ENCODE measurements at places on chromosomes 2 and 18.

DNA sequence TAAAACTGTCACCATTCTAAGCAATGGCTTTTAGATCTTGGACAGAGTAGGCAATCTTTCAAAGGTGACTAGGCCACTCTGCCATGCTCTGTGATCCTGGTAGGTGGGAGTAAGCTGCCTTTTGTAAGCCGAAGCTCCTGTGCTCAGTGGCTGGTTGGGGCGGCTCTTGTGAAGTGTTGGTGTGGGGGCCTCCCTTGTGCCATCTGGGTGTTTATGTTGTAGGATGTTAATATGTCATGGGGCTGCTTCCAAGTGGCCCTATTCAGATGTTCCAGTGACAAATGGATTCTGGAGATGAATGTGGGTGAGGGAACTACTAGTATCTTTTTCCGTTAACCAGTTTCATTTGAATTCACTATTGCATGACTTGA, 116.8 kb upstream of the SPRED2 start:
- no peak for DNase-seq

- DNase-seq: no peak
Observed at GRCh38 chr2:25566694-25567093, 106.7 kb downstream of the DTNB start.

- peak; percentile 73 for DNase-seq
Observed at GRCh38 chr18:35497370-35498197, at the start of gene INO80C. INO80C (minus strand) TSS chr18:35497960; CDS start chr18:35497874, 86 bp downstream.

DNA sequence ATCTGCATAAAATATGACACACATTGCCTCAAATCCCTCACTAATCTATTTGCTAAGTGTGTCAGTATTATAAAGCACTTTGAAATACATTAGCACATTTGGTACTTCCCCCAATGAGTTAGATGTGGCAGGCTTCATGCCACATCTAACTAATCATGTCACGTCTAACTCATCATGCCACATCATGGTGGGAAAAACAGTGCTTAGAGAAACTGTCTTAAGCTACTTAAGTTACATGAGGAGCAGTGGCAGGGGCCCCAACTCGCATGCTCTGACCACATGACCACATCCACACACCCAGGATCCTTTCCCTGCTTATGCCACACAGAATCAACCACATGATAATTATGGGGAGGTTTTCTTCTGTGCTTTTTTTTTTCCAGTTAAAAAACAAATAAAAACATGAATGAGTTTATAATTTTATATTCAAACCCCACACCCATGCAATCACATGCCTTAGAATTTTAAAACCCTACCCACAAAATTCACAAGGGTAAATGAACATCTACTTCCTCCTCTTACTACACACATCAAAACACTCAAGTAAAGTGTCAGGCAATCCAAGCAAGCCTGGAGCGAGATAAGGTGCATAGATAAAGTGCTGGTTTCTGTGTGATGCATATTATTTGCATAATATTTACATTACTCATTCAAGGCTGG, 1.6 kb downstream of the ABCA12 start:
- no peak for DNase-seq

DNA sequence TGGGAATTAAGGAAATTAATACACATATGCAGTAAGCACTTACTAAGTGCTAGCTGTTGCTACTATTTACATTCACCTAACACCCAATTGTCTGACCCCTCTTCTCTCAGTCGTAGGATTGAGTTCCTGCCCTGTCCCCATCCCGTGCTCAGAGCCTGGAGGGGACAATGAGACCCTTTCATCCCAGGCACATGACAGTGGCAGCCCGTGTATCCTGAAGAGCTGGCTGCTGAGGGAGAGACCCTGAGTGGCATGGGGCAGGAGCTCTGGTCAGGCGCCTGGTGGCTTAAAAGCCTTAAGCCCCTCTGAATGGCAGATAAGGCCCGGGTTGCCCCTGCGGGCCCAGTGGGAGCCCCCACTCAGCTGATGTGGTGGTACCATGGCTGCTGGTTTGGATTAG, 99.0 kb downstream of the DYSF start:
- no peak for DNase-seq

GRCh38 chr2:60400462-60401246, 152.8 kb downstream of the BCL11A start:
- DNase-seq: no peak

- no peak for DNase-seq
Observed at GRCh38 chr2:239093542-239093941, 245.7 kb downstream of the TWIST2 start.

DNA sequence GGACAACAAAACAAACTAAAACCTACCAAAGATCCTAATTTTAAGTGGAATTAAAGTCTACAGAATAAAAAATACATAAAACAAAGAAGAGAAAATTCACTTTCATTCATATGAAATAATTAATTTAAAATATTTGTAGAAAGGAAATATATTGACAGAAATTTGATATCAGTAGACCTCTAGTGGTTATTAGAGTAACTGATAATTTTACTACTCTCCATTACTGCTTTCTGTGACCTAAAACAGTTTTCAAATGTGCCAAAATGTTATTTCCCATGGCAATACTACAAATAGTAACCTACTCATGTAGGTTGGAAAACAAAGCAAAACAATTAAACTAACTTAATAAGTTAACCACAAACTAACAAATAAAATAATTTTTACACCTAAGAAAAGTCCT, 147.1 kb downstream of the NOL4 start:
- DNase-seq: no peak

GRCh38 chr2:178910005-178910404, 102.8 kb upstream of the TTN start:
- DNase-seq: no peak

GRCh38 chr2:23666980-23667357, 260.0 kb downstream of the ATAD2B start:
- no peak for DNase-seq

- no peak for DNase-seq
Observed at GRCh38 chr2:32900246-32900973, 46.3 kb upstream of the LTBP1 start.

- no peak for DNase-seq
Observed at GRCh38 chr18:69220529-69220928, 180.2 kb upstream of the DOK6 start.

GRCh38 chr2:150388289-150388625, 99.2 kb downstream of the RND3 start:
- no peak for DNase-seq

GRCh38 chr2:102724016-102724490, 37.8 kb upstream of the TMEM182 start:
- DNase-seq: no peak

DNA sequence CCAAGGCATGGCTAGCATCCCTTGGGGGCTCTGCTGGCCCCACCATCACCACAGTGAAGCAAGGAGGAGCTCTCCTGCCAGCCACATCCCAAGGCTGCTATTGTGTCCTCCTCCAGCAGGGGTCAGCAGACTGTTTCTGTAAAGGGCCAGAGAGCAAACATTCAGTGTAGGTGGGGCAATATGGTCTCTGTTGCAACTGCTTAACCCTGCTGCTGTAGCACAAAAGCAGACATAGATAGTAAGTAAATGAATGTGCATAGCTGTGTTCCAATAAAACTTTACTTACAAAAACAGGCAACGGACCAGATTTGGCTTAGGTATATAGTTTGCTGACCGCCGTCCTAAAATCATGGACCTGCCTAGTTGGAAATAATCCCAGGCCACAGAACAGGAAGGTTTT, 36.4 kb upstream of the ZBTB7C start:
- no peak for DNase-seq

DNA sequence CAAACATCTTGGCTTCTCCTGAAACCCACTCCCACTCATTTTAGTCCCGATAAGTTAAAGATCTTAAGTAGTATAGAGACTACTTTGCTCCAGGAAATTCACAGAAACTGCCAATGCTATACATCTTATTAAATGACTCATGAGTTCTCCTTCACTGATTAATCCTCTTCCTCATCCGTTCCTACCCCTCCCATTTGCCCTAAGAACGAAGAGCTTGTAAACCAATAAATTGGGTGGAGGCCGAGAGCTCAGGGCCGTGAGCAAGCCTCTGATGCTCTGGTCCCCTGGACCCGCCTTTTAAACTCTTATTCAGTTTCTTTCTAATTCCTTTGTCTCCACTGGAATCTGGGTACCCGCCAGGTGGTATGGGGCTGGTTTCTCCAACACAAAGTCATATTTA, 68.6 kb downstream of the METTL8 start:
- no peak for DNase-seq

GRCh38 chr2:126952216-126952615, 53.5 kb downstream of the TEX51 start:
- DNase-seq: no peak

- no peak for DNase-seq
Observed at GRCh38 chr2:154187948-154188347, 316.2 kb downstream of the GALNT13 start.

DNA sequence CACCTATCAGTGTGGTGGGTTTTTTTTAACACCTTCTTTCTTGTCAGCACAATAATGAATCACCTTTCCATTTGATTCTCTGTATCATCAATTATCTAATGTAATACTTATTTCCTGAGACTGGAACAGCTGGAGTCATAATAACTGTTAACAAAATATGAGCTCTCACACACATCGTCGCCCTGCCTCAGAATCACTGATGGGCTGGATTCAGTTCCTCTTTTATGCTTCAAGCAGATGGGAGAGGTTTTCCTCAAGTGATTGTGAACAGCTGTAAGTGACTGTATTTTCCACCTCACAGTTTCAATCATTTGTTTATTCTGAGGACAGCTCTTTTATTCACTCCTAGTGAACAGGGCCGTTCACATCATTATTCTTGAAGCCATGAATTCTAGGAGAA, 330.2 kb downstream of the DSC3 start:
- DNase-seq: no peak

DNA sequence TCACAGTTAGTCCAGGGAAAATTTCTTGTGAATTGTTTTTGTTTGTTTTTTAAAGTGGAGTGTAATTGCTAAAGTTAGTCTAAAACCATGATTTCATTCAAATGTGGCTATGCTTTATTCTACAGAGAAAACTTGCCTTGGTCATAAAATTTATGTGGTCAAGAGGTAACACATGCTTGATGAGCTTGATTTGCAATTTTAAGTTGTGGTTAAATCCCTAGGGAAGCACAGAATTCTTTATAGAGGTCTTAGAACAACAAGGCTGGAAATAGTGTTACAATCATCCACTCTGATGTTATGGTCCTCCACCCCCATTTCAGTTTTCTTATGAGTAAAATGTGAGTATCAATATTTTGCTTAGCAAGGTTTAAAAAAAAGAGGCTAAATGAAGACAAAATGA, 359.6 kb downstream of the NRXN1 start:
- DNase-seq: no peak

DNA sequence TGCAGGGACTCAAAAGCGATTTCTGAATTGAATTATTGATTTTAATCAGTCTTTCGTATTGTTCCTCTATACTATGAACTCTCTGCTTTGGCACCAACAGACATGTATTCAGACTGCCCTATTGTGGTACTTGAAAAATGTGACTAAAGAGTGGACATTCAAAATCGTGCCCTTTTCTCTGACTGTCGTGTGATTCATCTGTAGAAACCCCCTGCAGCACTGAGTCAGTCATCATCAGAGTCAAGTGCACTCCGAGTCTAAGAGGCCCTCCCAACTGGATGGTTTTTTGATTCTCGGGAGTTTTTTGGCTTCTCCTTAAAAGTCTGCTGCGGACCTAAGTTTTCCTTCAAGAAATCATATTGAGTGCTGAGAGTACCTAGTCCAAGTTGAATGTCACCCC, 96.4 kb upstream of the FOSL2 start:
- no peak for DNase-seq

- DNase-seq: no peak
Observed at GRCh38 chr2:133773854-133774653, 205.8 kb upstream of the NCKAP5 start.

DNA sequence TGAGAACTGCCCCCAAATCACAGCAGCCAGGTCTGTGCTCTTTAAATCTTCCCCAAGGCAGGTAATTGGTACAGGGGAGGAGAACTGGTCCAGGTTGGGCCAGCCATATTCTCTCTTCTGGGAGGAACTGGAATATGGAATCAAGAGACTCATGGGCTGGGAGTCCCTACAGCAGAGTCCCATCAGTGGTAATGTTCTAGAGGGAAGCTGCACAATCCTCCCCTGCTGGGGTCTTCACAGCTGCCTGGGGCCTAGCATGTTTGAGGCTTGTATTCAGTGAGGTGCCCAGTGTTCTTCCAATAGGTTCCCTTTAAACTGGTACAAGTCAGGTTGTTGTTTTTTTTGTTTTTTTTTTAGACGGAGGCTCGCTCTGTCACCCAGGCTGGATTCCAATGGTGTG, 21.1 kb upstream of the EGR4 start:
- DNase-seq: no peak

GRCh38 chr2:221289846-221290245, 282.3 kb downstream of the EPHA4 start:
- DNase-seq: no peak

DNA sequence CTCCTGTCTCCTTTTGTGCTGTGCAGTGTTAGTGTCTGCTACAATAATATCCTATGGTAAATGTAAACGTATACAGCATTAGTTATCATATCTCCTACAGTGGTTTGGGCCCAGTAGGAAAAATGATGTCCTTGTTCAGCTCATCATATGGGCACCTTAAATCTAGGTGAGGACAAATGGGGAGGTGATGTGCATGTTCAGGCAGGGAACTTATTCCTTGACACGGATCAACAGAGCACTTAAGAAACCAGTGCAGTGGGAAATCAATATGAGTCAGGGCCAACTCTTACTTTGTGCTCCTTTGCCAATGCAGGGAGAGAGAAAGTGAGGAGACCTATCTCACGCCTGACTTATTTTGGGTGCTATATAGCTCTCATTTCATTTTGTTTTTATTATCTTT, 76.4 kb downstream of the KLHL14 start:
- DNase-seq: no peak

GRCh38 chr2:223196331-223196730, 144.3 kb downstream of the KCNE4 start:
- DNase-seq: no peak
